ENCODE measurements at places on chromosomes 16 and 17. TPM values are rescaled to one million over a fixed set of nuclear protein-coding genes. Genes with fewer than 3 reads are reported as not detected.

The C16orf46 gene
- 1.9 TPM for polyA plus RNA-seq

DNA sequence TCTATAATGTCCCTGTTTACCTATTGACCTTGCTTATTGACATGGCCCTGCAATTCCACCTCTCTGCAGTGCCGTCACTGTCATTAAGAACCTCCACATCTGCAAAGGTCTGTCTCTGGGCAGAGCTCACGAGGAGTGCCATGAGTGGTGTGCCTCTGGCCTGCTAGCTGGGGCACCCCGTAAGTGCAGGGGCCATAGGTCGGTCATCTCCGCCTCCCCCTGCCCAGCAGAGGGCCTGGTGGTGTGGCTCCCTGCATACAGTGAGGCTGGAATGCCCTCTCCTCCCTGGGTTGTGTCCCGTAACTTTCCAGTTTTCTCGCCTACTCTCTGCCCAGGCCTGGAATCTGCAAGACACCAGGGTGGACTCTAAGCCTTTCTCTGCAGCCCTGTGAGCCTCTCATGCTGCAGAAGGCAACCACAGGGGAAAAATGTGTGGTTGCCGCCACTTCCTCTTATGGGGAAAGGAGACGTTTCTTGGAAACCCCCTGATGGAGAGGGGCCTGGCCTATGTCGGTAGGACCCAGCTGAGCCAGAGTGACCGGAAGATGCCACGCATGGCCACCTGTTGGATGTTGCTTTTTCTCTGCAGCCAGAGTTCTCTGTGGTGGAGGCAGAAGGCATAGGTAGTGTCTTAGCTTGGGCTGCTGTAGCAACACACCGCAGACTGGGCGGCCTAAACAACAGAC, 2.7 kb upstream of the SNX20 start:
- no peak for DNase-seq

- DNase-seq, result peak; percentile 39
These were observed 31.8 kb upstream of the NSRP1 start for GRCh38 chr17:30084788-30085187.

DNA sequence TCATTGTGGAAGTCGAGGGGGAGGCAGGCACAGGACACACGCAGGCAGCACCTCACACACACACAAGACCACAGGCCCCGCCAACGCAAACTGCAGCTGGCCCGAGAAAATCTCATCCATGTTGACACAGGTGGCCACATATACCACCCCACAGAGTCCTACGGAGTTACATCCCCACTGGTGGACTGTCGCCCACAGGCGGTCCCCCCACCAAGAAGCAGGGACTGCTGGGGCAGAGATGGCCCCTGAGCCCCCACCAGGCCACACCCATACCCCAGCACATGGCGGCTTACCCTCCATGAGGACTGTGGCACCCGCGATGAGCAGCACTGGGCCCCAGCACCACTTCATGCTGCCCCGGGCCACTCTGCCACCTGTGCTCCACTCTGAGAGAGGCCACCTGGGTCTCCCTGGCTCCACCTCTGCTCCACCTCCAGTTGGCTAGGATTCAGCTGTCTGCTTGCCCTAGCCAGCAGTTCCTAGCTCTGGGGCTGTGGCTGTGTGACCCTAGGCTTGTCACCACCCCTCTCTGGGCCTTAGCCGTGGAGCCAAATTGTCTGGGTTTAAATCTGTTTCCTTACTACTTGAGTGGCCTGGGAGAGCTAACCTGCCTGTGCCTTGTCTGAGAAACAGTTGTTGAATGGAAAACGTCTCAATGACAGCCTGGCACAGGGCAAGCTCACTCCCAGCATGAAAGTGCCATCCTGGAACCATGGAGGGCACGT, at the start of gene PRSS53:
Gene PRSS53 (minus strand): TSS at position 485 of the 725 bp plus-strand sequence. CDS start 134 bp downstream, at position 351.
- no peak for DNase-seq

GRCh38 chr16:72001180-72001874, 1.1 kb upstream of the PKD1L3 start:
- no peak for DNase-seq

DNA sequence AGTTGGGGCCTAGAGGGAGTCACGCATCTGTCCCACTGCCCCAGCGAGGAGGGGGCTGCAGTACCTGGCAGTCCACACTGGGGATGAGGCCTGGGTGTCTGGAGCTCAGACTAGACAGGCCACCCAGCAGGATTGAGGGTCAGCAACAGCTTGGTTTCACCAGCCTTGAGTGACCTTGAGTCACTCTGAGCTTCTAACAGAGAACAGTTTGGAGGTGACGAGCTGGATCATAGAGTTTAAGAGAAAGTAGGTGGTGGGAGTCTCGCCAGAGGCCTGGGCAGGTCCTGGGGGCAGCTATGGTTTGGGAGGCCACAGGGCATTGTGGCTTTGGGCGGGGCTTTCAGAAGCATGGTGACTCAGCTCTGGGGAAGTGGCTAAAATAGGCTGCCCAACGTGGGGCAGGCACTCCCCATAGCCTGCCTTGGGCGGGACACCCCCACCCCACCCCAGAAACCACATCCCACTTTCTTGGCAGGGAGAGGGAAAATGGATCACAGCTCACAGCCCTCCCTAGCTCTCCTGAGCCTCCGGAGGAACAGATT, 20.5 kb downstream of the CDC42EP4 start:
- no peak for DNase-seq

- no peak for DNase-seq
These were observed 101.4 kb downstream of the ITFG1 start for GRCh38 chr16:47359478-47359877.

DNA sequence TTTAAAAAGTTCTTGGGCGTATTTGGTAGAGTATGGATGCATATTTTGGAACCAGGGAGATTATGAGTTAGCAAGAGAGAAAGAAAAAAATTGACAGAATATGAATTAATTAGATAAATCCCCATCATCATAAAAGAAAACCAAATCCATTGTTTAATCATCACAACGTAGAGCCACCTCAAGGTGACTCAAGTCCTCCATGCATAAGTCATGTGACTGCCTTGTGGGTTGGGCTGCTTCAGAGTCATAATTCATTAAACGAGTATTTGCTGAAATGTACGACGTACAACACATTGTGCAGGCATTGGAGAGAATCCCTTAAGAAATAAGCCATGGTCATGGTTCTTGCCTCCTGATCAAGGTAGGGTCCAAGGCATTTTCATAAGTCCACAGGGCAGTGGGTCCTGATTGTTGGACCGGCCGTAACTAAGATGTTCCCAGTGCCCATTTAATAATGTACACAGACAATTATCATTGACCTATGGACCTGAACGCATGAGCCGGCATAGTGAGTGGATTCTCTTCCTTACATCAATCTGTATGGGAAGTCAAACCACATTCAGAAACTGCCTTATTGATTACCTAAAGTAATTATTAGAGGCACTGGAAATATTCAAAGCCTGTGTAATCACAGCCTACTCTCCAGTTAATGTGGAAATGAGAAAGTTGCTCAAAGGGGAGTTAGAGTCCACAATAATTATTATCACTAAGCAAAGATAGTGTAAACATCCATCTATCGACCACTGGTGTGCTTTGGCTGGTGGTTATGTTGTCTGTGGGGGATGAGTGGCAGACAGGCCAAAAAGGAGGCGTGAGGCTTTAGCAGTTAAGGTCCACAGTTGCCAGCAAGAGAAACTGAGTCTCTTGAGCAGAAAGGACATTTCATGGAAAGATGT, 165.4 kb downstream of the PITPNC1 start:
- no peak for DNase-seq

- peak; percentile 71 for DNase-seq
These were observed 43.9 kb downstream of the NKD1 start for GRCh38 chr16:50591800-50592771.

DNA sequence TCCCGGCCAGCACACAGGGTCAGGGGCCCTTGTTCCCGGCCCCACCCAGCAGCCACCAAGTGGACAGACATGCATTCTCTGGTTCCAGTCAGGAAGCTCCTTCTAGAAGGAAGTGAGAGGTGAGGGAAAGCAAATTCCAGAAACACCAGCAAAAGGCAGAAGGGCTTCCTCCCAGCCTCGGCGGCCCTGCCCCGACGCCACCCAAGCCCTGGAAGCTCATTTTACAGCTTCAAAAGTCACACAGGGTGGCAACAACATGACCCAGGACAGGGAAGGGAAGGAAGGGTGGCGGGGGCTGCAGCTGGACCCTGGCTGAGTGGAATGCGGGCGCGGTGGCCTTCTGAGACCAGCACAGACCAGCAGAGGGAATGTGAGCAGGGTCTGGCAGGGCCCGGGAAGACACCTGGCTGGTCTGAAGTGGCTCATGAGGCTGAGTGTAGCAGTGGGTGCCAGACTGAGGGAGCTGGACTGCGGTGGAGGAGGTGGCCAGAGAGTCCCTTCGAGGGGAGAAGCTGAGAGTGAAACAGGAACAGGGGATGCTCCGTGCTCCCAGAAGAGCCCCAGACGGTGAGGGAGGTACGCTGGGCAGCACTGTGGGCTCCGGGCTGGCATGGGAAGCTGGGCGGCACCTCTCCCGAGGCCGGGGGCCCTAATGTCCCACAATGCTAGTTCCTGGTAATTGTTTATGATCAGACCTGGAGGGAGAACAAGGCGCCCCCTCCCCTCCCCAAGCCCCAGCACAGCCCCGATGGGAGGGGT, 1.9 kb upstream of the UNC13D start:
- DNase-seq, result no peak

All from left kidney (tissue), 8 donors.